ENCODE measurements at places on chromosomes 16 and 17.

GRCh38 chr16:75931043-75931442 is 204.8 kb upstream of the CPHXL start:
- H3K36me3 ChIP-seq: no peaks in the 10 kb centered on the region
- no peak for DNase-seq
- no peak overlapping the region for H3K4me3 ChIP-seq
- H3K27ac ChIP-seq: no peak overlapping the region
- no peaks in the 10 kb centered on the region for H3K27me3 ChIP-seq

DNA sequence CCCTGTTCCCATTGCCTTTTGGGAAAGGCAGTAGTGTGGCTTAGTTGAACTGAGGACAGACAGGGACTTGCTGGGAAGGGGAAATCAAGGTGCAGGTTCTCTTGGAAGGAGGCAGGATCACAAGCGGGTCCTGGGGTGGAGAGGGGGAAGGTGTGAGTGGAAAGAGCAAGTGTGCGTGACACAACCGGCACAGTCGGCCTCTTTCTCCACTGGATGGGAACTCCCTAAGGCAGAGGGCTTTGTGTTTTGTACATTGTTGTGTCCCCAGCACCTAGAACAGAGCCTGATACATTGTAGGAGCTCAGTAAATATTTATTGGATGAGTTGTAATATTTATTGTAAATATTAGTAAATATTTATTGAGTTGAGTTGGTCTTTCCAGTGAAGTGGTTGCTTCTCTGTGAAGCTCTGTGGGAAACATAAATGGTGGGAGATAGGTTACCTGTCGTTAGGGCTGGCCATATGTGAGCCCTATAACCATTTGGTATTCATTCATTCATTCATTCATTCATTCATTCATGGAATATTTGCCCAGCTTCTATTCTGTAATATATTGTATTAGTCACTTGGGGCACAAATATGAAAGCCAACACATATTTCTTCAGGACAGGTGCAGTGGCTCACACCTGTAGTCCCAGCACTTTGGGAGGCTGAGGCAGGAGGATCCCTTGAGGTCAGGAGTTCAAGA is 34.0 kb downstream of the SMARCE1 start:
- H3K27me3 ChIP-seq: no peaks in the 10 kb centered on the region
- peak overlapping the region; percentile 61 for H3K4me3 ChIP-seq
- peak overlapping the region; percentile 87 for H3K27ac ChIP-seq
- H3K36me3 ChIP-seq: no peaks in the 10 kb centered on the region
- DNase-seq: no peak
- peaks cover 80% of the 10 kb centered on the region for H3K4me1 ChIP-seq

DNA sequence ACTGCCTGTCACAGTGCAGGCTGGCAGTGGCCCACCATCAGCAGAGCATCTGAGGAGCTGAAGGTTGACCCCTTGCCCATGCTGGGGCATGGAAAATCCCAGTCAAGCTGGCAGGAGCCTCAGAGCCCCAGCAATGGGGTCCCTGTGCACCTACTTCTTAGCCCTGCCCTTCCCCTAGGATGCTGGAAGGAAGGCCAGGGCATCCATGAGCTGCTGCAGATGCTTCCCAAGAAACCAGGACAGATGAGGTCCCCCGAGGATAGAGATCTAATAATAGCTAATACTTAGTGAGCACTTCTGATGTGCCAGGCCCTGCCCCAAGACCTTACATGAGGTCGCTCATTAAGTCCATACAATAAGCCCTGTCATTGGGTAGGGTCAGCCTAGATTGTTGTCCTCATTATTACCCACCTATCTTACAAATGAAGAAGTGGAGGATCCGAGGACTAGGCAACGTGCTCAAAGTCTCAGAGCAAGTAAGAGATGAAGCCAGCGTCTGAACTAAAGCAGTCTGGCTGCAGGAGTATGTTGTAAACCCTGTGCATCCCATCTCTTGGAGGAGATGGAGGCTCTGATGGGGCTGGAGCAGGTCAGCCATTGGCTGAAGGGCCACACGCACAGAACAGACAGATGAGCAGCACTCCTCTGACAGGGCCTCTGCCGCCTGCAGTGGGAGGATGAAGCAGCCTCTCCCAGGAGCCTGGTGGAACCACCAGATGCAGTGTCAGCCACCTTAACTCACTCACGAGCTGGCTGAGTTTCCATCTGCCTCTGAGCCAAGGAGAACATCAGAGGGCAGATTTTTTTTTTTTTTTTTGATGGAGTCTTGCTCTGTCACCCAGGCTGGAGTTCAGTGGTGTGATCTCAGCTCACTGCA is 175.4 kb downstream of the WSCD1 start:
- DNase-seq: no peak
- no peak overlapping the region for H3K27ac ChIP-seq
- H3K27me3 ChIP-seq: peaks cover 19% of the 10 kb centered on the region
- H3K4me1 ChIP-seq: no peaks in the 10 kb centered on the region
- H3K4me3 ChIP-seq: no peak overlapping the region
- H3K36me3 ChIP-seq: no peaks in the 10 kb centered on the region

DNA sequence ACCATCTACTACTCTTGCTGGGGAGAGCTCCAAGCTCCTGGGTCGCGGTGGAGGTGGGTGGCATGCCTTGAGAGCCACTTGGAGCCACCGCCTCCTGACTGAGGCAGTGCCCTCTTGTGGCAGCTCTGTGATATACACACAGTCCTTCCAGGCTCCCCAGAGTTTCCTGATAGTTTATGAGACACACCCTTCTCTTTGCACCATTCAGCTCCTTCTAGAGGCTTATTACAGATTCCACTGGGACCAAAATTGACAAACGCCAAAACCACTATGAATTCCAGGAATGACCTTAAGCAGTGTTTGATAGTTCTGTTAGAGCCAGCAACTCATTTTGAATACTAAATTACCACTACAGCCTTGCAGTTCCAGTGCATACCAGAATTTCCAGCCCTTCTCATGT is 170.1 kb upstream of the CDH13 start:
- peaks cover 13% of the 10 kb centered on the region for H3K27me3 ChIP-seq
- no peak overlapping the region for H3K4me3 ChIP-seq
- no peak overlapping the region for H3K27ac ChIP-seq
- DNase-seq: peak; percentile 52

DNA sequence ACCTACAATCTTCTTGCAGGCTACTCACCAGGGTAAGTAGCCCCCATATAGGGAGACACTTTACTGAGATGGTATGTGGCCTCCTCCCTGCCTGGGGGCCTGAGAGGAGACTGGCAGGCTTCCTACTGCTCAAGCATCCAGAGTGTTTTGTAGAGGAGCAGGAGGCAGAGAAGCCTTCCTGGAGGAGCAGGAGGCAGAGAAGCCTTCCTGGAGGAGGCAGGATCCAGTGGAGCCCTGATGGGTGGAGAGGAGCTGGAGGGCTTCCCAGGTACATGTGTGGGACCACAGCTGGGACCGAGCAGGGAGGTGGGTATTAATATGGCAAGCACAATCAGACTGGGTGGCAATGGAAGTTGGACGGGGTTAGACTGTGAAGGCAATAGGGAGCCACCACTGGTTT is 2.1 kb upstream of the ADGRG5 start:
- no peak overlapping the region for H3K27ac ChIP-seq
- H3K4me3 ChIP-seq: no peak overlapping the region
- no peak for DNase-seq
- peaks cover 64% of the 10 kb centered on the region for H3K4me1 ChIP-seq
- H3K27me3 ChIP-seq: no peaks in the 10 kb centered on the region

GRCh38 chr16:89374393-89374960 is 115.9 kb downstream of the ANKRD11 start:
- no peak overlapping the region for H3K4me3 ChIP-seq
- H3K36me3 ChIP-seq: peaks cover 23% of the 10 kb centered on the region
- peaks cover 81% of the 10 kb centered on the region for H3K4me1 ChIP-seq

DNA sequence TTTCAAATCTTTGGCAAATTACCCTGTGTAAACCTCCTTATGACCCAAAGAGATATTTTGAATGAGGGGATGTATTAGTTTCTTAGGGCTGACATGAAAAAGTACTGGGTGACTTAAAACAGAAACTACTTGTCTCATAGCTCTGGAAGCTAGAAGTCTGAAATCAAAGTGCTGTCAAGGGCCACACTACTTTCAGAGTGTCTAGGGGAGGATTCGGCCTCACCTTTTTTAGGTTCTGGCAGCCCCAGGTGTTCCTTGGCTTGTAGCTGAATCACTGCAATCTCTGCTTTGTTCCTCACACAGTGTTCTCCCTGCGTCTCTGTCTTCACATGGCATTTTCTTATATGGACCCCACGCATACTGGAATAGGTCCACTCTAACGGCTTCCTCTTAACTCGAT is 322.2 kb downstream of the CDH13 start:
- no peaks in the 10 kb centered on the region for H3K36me3 ChIP-seq
- H3K4me3 ChIP-seq: no peak overlapping the region
- H3K27ac ChIP-seq: no peak overlapping the region
- H3K27me3 ChIP-seq: no peaks in the 10 kb centered on the region

DNA sequence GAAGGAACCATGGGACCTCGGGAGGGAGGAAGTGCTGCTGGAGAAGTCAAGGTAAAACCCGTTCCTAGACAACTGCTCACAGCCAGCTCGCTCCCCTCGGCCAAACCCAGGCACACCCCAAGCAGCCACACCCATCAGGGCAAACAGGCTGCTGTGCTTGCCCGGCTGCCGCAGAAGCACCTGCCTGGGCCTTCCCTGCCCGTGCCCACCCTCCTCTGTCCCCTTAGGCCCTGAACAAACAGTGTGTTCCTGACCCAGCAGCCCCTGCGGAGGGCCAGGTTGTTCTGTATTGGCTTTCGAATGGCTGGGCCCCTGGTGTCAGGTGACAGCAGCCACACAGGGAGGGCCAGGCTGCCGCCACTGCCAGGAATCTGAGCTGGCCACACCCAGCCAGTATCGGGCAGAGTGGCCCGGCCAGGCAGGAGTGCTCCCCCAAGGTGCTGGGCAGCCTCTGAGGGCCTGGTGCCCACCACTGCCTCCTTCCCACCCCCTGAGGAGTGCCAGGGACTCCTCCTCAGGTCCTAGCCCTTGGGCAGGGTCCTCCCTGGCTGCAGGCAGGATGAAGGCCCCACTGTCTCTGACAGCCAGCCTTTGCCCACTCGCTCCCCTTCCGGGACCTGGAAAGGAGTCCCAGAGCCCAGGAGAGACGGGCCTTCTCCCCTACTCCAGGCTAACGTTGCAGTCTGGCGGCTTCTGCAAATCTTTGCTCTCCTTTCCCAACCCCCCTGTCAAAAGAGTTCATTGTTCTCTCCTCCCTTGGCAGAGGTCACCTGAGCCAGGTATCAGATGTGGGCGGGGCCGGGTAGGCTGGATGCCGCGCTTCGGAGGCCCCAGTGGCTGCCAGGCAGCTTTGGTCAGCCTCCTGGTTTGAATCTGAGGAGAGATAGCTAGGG is 24.0 kb downstream of the LLGL2 start:
- no peaks in the 10 kb centered on the region for H3K4me1 ChIP-seq
- H3K27me3 ChIP-seq: no peaks in the 10 kb centered on the region
- no peak overlapping the region for H3K4me3 ChIP-seq
- DNase-seq: no peak
- no peak overlapping the region for H3K27ac ChIP-seq
- peaks cover 1% of the 10 kb centered on the region for H3K36me3 ChIP-seq

- H3K36me3 ChIP-seq: peaks cover 4% of the 10 kb centered on the region
- H3K27ac ChIP-seq: no peak overlapping the region
These were observed 29.4 kb upstream of the MTSS2 start for GRCh38 chr16:70715055-70715858.

DNA sequence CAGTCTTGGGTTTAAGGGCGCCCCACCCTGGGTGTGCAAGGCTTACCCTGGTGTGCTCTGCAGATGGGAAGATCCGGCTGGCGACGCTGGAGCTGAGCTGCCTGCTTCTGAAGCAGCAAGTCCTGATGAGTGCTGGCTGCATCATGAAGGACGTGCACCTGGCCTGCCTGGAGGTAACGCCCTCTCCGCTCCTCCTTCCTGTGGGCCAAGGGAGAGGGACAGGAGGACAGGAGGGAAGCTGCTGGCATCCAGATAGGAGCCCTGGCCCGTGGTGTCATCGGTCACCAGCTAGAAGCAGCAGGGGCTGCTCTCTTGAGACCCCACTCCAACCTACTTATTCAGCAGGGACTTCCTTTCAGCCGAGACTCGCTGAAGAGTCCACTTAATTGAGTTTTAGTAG is 97.8 kb downstream of the CLEC16A start:
- DNase-seq: no peak
- H3K27me3 ChIP-seq: no peaks in the 10 kb centered on the region
- no peak overlapping the region for H3K4me3 ChIP-seq
- peaks cover 18% of the 10 kb centered on the region for H3K36me3 ChIP-seq

- DNase-seq: no peak
- H3K27me3 ChIP-seq: no peaks in the 10 kb centered on the region
- peaks cover 33% of the 10 kb centered on the region for H3K4me1 ChIP-seq
- no peak overlapping the region for H3K27ac ChIP-seq
- H3K4me3 ChIP-seq: no peak overlapping the region
These were observed 46.5 kb downstream of the TEX2 start for GRCh38 chr17:64216338-64217248.

- H3K4me1 ChIP-seq: no peaks in the 10 kb centered on the region
- no peak overlapping the region for H3K27ac ChIP-seq
- no peak for DNase-seq
- H3K36me3 ChIP-seq: no peaks in the 10 kb centered on the region
- no peak overlapping the region for H3K4me3 ChIP-seq
These were observed 9.0 kb downstream of the EMP2 start for GRCh38 chr16:10571354-10571753.

GRCh38 chr16:81738783-81739496 is 40.2 kb upstream of the PLCG2 start:
- H3K4me1 ChIP-seq: peaks cover 12% of the 10 kb centered on the region
- no peak overlapping the region for H3K4me3 ChIP-seq
- H3K27ac ChIP-seq: no peak overlapping the region
- DNase-seq: no peak

GRCh38 chr16:54341892-54342776 is 55.5 kb upstream of the IRX3 start:
- no peak overlapping the region for H3K27ac ChIP-seq
- no peak overlapping the region for H3K4me3 ChIP-seq
- DNase-seq: no peak
- H3K4me1 ChIP-seq: no peaks in the 10 kb centered on the region

DNA sequence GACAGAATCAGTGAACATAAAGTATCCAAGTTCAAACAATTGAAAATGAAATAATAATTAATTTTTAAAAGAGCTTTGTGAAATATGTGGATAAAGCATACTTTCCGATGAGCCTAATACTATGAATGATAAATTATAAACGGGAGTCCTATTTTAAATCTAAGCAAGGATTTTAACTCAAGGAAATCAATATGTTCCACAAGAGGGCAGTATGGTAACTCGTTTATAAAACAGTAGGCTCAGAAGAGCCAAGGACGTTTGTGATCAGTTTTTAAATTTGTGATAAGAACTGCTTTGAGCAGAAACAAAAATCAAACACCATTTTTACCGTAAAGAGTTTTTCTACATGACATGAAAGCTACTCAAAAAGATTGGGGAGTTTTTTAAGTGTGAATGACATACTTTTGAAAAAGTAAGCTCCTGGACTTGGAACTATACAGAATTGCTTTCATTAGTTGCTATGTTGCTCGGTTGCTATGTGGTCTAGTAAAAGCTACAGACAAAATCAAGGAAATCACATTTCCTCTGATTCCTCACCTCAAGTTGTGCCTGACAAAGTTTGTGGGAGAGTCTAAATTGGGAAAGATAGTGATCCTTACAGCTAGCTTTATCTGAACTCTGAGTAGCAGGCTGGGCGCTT is 11.8 kb upstream of the TEKT1 start:
- H3K36me3 ChIP-seq: no peaks in the 10 kb centered on the region
- H3K27me3 ChIP-seq: peaks cover 21% of the 10 kb centered on the region
- H3K4me1 ChIP-seq: peaks cover 5% of the 10 kb centered on the region
- no peak for DNase-seq
- no peak overlapping the region for H3K27ac ChIP-seq

GRCh38 chr17:8021565-8022359 is 17.1 kb upstream of the ALOX15B start:
- H3K4me3 ChIP-seq: no peak overlapping the region
- peaks cover 2% of the 10 kb centered on the region for H3K4me1 ChIP-seq
- DNase-seq: no peak

GRCh38 chr17:75610103-75610984 is 22.7 kb downstream of the MYO15B start:
- DNase-seq: no peak
- no peaks in the 10 kb centered on the region for H3K27me3 ChIP-seq
- H3K4me3 ChIP-seq: no peak overlapping the region
- no peak overlapping the region for H3K27ac ChIP-seq

Measured in activated naive CD4-positive, alpha-beta T cell treated with anti-CD3 and anti-CD28 coated beads for 36 hours (primary cell).